GM19239 (cell line): ENCODE measurements at places on chromosomes 7 and 10.

- DNase-seq = no peak
Measured at GRCh38 chr10:10612151-10612550, 405.5 kb upstream of the CELF2 start.

DNA sequence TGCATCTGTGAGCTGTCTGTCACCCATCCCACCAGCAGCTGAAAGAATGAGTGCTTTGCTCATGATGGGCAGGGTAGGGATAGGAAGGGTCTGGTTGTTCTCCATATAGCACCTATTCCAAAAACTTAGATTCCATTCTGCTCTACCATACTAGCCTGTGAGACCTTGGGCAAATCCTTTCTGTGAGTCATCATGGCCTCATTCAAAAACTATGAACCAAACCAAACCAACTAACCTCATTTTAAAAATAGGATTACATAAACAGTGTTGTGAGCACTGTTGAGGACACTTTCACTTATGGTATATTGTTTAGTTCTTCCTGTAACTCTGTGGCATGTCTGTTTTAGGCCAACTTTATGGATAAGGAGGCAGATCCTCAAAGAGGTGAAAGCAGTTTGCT, 30.9 kb upstream of the STEAP4 start:
- DNase-seq = no peak

DNA sequence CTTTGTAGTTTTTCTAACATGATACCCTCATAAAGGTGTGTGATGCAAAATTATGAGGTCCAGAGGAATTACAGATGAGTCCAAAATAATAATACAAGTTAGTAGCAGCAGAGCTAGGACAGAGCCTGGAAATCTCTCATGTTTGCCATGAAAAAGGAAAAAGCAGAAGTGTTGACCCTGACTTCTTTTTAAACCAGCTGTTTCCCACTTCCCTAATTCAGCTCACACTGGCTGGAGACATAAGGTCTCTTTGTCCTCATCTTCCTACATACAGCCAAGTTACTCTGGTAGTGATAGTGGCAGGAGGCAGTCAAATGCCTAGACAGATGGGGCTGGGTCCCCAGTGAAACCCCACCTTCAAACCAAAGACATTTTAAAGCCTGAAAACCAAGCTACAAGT, 269.2 kb downstream of the C7orf25 start:
- no peak for DNase-seq

GRCh38 chr7:81684514-81685269, 85.2 kb downstream of the HGF start:
- no peak for DNase-seq

DNA sequence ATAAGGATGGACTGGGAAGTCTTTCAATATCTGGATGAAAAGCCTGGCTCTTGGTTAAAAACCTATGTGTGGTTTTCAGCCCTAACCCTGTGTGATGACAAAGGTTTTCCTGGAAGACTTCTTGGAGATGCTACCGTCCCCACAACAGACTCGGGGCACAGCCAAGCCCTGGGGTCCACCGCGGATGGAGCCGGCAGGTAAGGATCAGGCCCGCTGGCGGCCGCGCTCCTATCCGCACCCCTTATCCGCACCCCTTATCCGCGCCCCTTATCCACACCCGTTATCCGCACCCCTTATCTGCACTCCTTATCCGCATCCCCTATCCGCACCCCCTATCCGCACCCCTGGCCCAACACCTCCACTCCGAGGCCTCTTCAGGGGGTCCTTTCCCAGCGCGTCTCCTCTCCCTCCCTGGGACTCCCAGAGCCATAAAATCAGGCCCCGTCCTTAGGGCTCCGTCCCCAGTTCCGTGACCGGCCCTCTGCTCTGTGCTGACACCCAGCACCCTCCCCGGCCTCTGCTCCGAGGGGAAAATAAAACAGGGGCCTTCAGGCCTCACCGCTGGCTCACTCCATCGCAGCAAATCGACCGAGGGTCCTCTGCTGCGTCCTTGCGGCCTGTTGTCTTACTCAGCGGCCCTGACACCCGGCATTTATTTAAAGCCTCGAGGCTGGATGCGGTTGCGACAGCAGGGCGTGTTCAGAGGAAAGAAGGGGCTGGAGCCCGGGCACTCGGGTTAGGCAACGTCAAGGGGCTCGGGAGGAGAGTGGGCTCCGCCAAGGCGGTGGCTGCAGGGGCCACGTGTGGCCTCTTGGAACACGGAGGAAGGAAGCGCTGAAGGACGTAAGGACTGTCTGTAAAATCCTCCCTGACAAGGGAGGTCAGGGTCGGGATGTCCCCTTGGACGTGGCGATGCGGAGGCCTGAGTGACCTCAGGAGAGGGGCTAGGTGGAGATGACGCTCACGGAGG, 215.1 kb upstream of the ADARB2 start:
- DNase-seq = no peak

DNA sequence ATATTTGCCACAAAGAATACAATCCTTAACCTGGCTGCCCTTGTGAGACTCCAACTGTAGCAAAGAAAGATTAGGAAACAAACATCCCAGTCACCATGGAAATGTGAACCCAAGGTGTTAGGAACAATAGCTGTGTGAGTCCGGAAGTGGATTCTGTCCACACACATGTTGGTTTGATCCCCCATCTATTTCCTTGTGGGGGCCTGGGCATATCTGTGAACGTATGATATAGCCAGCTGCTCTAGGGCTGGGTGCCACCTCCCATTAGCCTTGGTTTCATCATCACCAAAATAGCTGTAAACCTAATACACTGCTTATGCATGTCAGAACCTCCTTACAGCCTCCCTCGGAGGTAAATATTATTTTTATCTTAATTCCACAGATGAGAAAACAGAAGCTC, 26.4 kb downstream of the GRK5 start:
- DNase-seq = no peak

DNA sequence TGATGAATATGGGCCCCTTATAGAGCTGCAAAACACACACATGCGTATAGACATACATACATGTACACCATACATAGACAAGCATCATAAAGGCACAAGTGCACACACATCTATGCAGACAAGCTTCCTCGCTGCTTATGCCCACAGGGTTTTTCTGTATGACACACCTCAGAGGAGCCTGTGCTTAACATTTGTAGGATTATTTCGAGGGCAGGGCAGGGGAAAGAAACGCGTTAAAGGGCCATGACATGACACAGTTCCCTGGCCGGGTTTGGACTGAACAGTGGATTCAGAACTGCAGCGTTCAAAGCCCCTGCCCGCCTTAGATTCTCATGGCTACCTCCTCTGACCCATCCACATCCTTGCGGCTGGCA, 44.8 kb downstream of the CHST3 start:
- no peak for DNase-seq

GRCh38 chr7:103059471-103059870, 15.1 kb downstream of the FBXL13 start:
- DNase-seq = no peak

GRCh38 chr10:62692085-62692484, 112.4 kb upstream of the ADO start:
- DNase-seq = no peak

DNA sequence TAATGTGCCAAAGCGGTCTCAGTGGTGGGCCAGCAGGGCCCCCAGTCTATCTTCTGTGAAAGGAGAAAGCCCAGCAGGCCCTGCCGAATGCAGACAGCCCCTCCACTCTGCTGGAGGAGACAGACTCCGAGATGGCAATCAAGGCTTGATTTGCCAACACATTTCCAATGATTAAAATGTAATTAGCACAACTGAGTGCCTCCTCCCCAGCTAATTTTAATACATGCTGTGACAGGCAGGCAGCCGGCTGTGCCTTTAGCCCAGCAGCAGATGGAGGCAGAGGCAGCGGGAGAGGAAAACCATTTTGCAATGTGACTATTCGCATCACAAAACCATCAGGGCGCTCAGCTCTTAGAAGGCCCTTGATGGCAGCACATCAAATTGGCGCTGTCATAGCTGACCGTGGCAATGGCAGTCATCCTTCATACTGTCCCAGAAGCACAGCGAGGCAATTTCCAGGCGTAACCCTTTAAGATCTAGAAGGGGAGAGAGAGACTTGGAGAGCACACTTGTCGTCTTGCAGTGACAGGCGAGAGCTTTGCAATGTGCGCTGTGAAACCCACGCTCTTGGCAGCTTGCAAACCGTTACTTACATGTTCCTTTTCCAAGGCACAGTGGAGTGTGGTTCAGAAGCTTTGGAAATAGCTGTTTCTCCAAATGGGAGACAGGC, 714.8 kb upstream of the GALNT17 start:
- DNase-seq = no peak

GRCh38 chr10:18087355-18087754, 52.9 kb upstream of the CACNB2 start:
- no peak for DNase-seq

DNA sequence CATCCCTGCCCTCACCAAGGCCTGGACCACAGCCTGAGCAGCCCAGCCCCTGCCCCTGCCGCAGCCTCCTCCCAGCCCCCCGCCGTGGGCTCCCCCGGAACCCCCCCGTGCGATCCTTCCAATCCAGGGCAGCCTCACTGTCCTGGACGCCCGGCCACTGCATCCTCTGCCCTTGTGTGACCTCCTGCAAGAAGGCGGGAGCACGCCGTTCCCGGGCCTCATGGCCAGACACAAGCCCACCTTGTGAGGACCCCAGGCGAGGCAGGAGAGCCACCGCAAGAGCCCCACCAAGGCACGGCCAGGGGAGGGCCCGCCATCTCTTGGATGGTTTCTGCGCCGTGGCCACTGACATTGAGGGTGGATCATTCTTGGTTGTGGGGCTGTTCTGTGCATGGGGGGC, 7.8 kb upstream of the LFNG start:
- DNase-seq = no peak
